ENCODE measurements at places on chromosomes 11 and 22. TPM values are rescaled to one million over a fixed set of nuclear protein-coding genes. Genes with fewer than 3 reads are reported as not detected.

The ZNF215 gene
- 1.6 TPM for total RNA-seq

The TYMP gene
- 8.9 TPM for total RNA-seq

The FADS3 gene
- total RNA-seq, result 43.3 TPM

The SCN4B gene
- total RNA-seq, result 2.1 TPM

The DDX25 gene
- total RNA-seq, result under 0.01 TPM

The MRGPRX4 gene
- total RNA-seq, result not detected

The SHANK3 gene
- 4.2 TPM for total RNA-seq

The EFEMP2 gene
- 35.0 TPM for total RNA-seq

The NTM gene
- 9.9 TPM for total RNA-seq

The F2 gene
- 0.52 TPM for total RNA-seq

The KCNQ1OT1 gene
- 6.8 TPM for total RNA-seq

The APOBEC3B gene
- total RNA-seq, result 1.6 TPM

Measured in skeletal muscle tissue (tissue), 5 donors.